Renal cortex interstitium (tissue), 15 donors: ENCODE measurements at places on chromosomes 12 and 14.

GRCh38 chr14:68794851-68795596, 2.2 kb upstream of the ZFP36L1 start:
- peak; percentile 73 for DNase-seq

- DNase-seq: peak; percentile 63
Measured at GRCh38 chr12:3148366-3149000, 71.3 kb downstream of the TSPAN9 start.

- DNase-seq: no peak
Measured at GRCh38 chr12:30580344-30580743, 115.3 kb downstream of the IPO8 start.

GRCh38 chr14:102885737-102886447, 36.6 kb upstream of the AMN start:
- no peak for DNase-seq

GRCh38 chr14:90487031-90487430, 90.2 kb downstream of the CALM1 start:
- no peak for DNase-seq

- DNase-seq: no peak
Measured at GRCh38 chr12:56084958-56085543, 5.1 kb downstream of the ERBB3 start.

- no peak for DNase-seq
Measured at GRCh38 chr12:54300732-54301427, at the start of gene NFE2. TSS of gene NFE2 (minus strand) at chr12:54301015. CDS start at chr12:54295248, 5,767 bp downstream.

DNA sequence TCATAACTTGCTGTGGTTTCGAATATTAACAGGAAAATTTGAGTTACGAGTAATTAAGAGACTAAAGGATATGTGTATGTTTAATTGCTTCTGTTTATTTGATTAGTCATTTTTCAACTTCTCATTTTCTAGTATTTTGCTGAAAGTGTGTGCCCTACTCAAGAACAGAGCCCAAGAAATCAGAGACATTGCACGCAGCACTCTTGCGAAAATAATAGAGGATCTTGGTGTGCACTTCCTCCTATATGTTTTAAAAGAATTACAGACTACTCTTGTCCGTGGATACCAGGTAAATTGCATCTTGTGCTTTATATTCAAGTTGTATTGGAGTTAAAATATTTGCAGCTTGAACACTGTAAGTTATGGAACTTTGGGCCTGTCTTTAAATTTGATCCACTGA, 50.8 kb downstream of the ARL1 start:
- DNase-seq: no peak

- DNase-seq: no peak
Measured at GRCh38 chr14:33250963-33251362, 312.3 kb downstream of the NPAS3 start.

GRCh38 chr14:65156568-65157366, 54.5 kb upstream of the MAX start:
- no peak for DNase-seq

DNA sequence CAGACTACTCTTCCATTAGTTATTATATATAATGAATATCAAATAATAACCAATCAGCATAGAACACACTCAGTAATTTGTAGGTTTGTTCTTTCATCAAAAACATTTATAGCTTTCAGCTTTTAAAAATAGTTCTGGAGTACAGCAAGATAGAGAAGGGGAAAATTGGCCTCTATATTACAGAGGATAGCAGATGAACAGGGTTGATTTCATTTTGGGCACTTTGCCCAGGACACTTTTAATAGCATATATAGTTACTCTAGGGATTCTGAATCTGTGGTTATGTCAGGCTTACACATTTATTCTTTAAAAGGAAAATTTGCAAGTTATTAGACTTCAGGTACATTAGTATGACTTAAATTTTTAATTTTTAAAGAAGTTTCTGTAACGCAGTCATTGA, 52.6 kb downstream of the IFT81 start:
- DNase-seq: no peak

- DNase-seq: no peak
Measured at GRCh38 chr12:132529906-132530305, 40.0 kb downstream of the FBRSL1 start.

- DNase-seq: no peak
Measured at GRCh38 chr12:95626854-95627253, 75.6 kb upstream of the USP44 start.

DNA sequence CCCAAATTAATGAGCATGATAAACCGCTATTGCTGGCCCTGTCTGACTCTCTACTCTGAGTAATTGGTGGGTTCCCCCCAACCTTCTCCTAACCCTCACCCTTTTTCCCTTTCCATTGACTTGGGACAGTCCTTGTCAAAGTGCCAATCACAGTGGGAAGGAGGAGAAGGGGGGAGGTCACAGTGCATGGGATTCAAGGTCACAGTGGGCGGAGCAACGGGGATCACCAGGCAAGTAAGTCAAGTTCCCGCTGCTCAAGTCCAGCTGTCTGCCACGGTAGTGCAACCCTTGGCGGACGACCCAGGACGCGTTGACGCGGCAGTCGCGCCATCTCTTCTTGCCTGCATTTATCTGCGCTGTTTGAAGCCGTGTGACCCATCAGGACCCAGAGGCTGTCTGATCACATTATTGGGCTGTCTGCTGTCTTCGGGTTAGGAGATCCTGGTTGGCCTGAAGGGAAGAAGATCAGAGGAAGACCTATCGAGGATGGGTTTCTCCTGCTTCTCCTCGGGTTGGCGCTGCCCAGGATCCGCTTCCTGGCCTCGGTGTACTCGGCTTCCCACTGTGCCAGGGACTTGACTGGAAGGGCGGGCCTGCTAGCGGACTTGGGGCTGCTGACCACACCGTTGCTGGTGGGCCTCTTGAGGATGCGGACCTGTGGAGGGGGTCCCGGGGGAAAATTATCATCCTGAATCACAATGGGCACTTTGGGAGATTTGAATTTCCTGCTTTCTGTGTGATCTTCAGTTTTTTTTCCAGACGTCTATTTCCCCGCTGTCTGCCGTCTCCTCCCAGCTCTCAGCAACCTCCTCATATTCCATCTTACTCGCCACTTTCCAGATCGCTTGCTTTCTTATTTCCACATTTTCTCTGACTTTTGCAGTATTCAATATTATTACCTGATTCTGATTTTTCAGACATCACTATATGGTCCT, 3.1 kb upstream of the MDM2 start:
- no peak for DNase-seq

- no peak for DNase-seq
Measured at GRCh38 chr14:79333198-79333546, 878.1 kb downstream of the DIO2 start.

DNA sequence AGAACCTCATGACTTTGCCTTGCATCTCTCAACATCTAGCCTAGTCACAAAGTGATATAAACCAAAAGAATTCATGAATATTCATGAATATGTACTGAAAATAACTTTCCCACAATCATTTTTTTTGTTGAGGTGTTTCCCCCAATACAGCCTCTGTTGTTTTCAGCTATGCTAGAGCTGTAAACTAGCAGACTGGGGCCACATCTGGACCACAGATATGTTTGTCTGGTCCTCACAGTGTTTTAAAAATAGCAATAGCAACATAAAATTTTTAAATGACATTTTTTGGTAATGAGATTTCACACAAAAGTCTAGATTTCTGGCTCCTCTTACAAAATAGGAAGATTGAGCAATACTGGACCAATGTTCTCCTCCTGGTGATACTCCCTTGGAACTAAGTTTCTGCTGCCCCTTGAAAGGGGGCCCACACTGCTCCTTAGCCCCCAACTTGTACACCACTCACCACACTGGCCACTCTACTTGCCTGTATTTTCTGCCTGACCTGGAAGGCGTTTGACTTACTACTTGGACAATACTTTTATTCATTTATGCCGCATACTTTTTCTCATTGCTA, 81.2 kb downstream of the BMP4 start:
- DNase-seq: no peak

DNA sequence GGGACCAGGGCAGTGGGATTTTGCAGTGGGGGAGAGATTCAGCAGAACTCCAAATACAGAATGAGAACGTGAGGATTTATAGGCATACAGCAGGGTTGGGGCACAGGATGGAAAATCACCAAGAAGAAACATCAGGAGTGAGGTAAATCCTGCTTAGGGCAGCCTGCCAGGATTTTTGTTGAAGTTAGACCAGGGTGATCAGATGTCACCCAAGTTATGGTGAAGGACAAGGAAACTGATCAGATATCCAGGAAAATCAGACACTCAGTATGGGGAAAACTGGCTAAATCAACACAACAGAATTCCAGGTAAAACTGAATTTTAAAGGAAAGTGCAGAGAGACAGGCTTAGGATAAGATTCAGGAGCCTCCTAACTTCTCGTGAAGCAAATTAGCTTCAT, 682.4 kb downstream of the TMEM121 start:
- DNase-seq: no peak

- DNase-seq: no peak
Measured at GRCh38 chr12:3972576-3972975, 99.4 kb upstream of the PARP11 start.

- no peak for DNase-seq
Measured at GRCh38 chr12:47547077-47547476, 158.8 kb downstream of the RPAP3 start.

DNA sequence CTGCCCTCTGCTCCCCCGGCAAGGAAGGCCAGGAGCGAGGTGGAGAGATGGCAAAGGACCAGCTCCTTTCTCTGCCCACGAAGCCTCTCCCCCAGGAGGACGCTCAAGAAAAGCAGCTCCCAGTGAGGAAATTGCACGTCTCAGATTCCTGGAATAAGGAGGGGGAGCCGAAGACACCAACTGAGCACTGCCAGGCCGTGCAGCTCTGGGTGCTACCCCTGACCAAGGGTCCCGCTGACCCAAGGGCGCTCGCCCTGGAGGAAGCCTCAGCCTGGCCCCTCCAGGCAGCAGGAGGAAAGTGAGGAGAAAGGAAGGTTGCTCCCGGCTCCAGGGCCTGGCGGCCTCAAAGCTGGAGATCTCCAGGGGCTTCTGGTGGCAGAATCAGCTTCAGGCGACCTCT, 174.1 kb upstream of the SFSWAP start:
- DNase-seq: no peak

DNA sequence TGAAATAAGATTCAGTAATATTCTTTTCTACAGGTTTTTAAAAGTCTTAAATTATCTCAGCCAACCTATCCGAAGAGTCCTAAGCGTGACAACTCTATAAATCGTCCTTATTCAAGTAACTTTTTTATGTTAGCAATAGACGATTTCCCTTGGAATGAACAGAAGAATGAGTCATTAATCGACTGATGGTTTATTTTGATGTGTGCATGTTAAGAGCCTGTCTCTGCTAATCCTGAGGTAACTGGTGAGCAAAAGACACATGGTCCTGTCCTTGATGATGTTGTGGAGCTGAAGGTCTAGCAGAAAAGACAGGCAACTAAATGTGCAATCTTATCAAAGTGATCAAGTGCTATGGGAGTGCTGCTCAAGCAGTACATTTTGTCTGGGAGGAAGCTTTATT, 80.4 kb downstream of the DAAM1 start:
- DNase-seq: no peak

DNA sequence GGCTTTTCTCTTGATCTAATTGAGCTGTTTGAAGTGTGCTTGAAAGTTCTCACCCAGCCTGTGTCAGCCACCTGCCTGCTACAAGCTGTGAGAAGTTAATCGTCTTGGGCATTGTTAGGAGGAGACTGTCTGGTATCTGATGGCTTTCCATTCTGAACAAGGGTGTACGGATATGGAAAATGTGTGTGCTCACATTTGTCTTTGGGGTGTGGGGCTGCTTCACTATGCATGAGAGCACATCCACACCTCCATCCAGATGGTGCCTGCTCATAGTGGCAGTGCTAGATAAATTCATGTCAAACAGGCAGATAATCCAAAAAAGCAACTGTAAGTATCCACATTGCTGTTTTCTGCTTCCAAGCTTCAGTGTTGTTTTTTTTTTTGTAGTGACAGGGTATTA, 462.2 kb downstream of the DIO2 start:
- no peak for DNase-seq

DNA sequence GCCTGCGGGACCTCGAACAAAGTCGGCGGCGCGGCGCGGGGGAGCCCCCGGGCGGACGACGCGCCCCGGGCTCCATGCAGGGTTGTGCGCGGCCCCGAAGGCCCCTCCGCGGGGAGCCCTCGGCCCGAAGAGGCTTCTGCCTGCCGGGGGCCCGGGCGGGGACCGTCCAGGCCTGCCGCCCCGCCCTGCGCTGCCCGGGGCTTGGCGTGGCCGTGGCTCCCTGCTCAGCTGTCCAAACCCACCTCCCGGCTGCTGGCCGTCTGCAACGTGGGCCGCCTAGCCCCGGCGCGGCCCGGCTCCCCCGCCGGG, 670 bp downstream of the DYRK2 start:
- DNase-seq: no peak

DNA sequence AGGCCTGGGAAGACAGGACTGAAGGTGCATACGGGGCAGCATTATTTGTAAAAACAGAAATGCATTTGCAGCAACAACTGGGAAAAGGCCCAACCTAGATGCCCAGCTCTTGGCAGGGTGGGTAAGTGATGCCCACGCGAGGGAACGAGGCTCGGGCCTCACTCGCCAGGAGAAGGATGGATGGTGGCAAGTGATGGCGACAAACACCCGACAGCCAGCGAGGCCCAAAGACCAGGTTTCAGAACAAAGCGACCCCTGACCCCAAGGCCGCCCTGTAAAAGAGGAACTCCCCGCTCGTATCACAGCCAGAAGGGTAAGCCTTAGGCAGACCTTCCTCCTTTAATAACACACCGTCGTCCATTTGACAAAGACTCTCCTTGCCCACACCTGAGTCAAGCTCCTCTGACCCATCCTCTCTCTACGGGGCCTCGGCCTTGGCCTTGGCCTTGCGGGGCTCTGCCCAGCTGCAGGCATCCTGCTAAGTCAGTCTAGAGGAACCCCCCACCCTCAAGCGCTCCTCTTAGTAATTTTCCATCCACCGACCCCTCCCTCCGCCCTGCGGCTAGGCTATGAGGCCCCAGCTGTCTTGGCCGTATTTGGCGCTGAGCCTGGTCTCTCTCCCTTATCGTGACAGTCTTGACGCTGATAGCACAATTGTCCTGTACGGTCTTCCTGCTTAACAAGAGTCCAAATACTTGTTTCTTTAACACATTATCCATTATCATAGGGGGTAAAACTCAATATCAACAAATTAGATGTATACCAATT, 80.2 kb downstream of the NCOR2 start:
- no peak for DNase-seq

GRCh38 chr12:52631676-52632459, 13.5 kb upstream of the KRT73 start:
- no peak for DNase-seq

- DNase-seq: no peak
Measured at GRCh38 chr14:37595809-37596621, 586 bp downstream of the TTC6 start.

- DNase-seq: no peak
Measured at GRCh38 chr12:41407232-41407799, 219.2 kb downstream of the PDZRN4 start.
